Stimulated activated CD4-positive, alpha-beta T cell treated with anti-CD3 and anti-CD28 coated beads, Interleukin-15, amount 100 ng/mL, for 24 hours (primary cell): ENCODE measurements at places on chromosomes 6 and 20.
A peak's percentile ranks its signal among the peaks of the same experiment; 100 is the strongest.

- no peak for DNase-seq
Measured at GRCh38 chr6:143689852-143690251, 12.1 kb downstream of the PHACTR2 start.

- DNase-seq = peak; percentile 11
Measured at GRCh38 chr20:45061244-45061643, 39.7 kb downstream of the KCNS1 start.

DNA sequence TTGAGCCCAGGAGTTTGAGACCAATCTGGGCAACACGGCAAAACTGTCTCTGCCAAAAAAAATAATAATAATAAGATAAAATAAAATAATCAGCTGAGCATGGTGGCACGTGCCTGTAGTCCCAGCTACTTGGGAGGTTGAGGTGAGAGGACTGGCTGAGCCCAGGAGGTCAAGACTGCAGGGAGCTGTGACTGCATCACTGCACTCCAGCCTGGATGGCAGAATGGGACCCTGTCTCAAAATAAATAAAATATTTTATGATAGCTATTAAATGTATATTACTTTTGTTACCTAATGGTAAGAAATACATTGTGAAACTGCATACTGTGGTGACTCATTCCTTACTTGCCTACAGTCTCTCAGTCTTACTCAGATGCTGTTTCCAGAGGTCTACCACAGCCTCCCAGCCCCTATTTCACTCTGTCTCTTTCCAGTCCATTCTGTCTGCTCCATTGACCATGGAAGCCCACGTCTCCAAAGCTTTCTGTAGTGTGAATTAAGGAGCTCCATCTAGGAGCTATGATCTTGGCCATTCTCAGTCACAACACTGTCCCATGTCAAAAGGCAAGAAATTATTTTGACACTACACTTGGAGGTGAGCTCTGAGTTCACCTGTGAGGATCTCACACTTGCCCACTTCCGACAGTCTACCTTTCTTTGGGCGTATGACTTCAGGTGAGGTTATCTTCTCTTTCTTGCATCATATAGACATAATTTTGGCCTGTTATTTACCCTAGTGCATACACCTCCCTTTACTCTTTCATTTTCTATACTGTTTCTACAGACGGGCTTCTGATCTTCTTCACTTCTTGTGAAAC, 22.4 kb upstream of the SNX9 start:
- DNase-seq = peak; percentile 58

- DNase-seq = no peak
Measured at GRCh38 chr6:107419733-107420132, 39.6 kb downstream of the PDSS2 start.
